Testis (tissue), 5 donors: ENCODE measurements at places on chromosomes 2 and 18. TPM values are rescaled to one million over a fixed set of nuclear protein-coding genes. Genes with fewer than 3 reads are reported as not detected.

LIMS4 gene
- total RNA-seq: 11.2 TPM

RNF152 gene
- total RNA-seq: 20.3 TPM

FBXO41 gene
- total RNA-seq: 12.4 TPM

TUBA4B gene
- total RNA-seq: not detected

DHRS9 gene
- 2.3 TPM for total RNA-seq

SCN1A gene
- total RNA-seq: 0.24 TPM

SLC4A3 gene
- total RNA-seq: 31.3 TPM

MOGAT1 gene
- total RNA-seq: not detected

RAB17 gene
- 3.2 TPM for total RNA-seq

PTMA gene
- total RNA-seq: 311 TPM

IL1RL1 gene
- total RNA-seq: 5.8 TPM

IL36RN gene
- total RNA-seq: not detected

FSHR gene
- total RNA-seq: 22.0 TPM

SOCS6 gene
- 20.9 TPM for total RNA-seq

HOXD13 gene
- not detected for total RNA-seq

ACADL gene
- 18.5 TPM for total RNA-seq

UCN gene
- 16.2 TPM for total RNA-seq

CYP27C1 gene
- total RNA-seq: 0.55 TPM

GALNT1 gene
- 67.0 TPM for total RNA-seq

STAT4 gene
- total RNA-seq: 36.4 TPM

ABCA12 gene
- total RNA-seq: 1.6 TPM

LRATD1 gene
- 94.5 TPM for total RNA-seq

ZNF142 gene
- total RNA-seq: 39.3 TPM

SNED1 gene
- 82.7 TPM for total RNA-seq

PRKAG3 gene
- total RNA-seq: 0.39 TPM

OTX1 gene
- total RNA-seq: 0.56 TPM

SLC30A3 gene
- total RNA-seq: 160 TPM

WDR43 gene
- 52.0 TPM for total RNA-seq

SERPINB8 gene
- 5.0 TPM for total RNA-seq

MGAT4A gene
- total RNA-seq: 13.9 TPM

WBP1 gene
- total RNA-seq: 73.8 TPM

TMEM163 gene
- total RNA-seq: 37.3 TPM

SERPINB3 gene
- total RNA-seq: 0.74 TPM

KCNJ3 gene
- 1.7 TPM for total RNA-seq

C1QL2 gene
- 1.2 TPM for total RNA-seq

FBXO48 gene
- total RNA-seq: 2.4 TPM

ERMN gene
- total RNA-seq: 1.6 TPM

INHBB gene
- total RNA-seq: 123 TPM

NTSR2 gene
- 0.68 TPM for total RNA-seq

GALNT3 gene
- total RNA-seq: 13.4 TPM

LHCGR gene
- total RNA-seq: 7.5 TPM

LAMA3 gene
- 14.1 TPM for total RNA-seq

C18orf54 gene
- 16.0 TPM for total RNA-seq

PKDCC gene
- total RNA-seq: 86.0 TPM

GAD1 gene
- total RNA-seq: 46.0 TPM

MEP1B gene
- total RNA-seq: 0.39 TPM

LYG2 gene
- 0.43 TPM for total RNA-seq

DSG2 gene
- 5.9 TPM for total RNA-seq

TSPYL6 gene
- total RNA-seq: 38.3 TPM

KCNE4 gene
- total RNA-seq: 2.3 TPM

GPR35 gene
- 11.5 TPM for total RNA-seq

CCDC68 gene
- total RNA-seq: 35.7 TPM

TEKT4 gene
- 11.5 TPM for total RNA-seq

ZNG1B gene
- 49.4 TPM for total RNA-seq

POTEF gene
- 88.4 TPM for total RNA-seq

TCF7L1 gene
- 6.7 TPM for total RNA-seq

GALNT13 gene
- 0.55 TPM for total RNA-seq
